Activated CD4-positive, alpha-beta memory T cell treated with anti-CD3 and anti-CD28 coated beads, Interleukin-2, amount 10 ng/mL, durations not matched to agents 7 days and 5 days (primary cell): ENCODE measurements at places on chromosomes 1 and 21.

DNA sequence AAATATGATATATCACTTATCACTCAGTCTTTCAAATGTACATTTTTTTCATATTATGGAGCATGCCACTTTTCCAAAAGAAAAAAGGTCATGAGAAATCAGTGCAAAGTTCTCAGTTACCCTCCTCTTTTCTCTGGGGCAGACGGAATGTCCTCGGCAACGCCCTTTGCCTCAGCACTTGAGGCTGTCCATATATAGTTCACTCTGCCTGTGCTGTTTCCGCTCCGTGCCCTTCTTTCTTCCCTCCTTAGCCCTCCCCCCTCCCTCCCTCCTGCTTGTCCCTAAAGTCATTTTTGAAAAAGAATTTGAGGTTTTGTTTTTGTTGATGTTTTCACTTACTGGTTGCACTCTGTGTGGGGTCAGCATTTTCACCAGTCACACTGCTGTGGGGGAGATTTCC is 5.4 kb downstream of the BARHL2 start:
- no peak overlapping the region for H3K4me3 ChIP-seq
- DNase-seq: no peak
- H3K27me3 ChIP-seq: peaks cover 91% of the 10 kb centered on the region
- peaks cover 11% of the 10 kb centered on the region for H3K36me3 ChIP-seq
- H3K4me1 ChIP-seq: peaks cover 1% of the 10 kb centered on the region

DNA sequence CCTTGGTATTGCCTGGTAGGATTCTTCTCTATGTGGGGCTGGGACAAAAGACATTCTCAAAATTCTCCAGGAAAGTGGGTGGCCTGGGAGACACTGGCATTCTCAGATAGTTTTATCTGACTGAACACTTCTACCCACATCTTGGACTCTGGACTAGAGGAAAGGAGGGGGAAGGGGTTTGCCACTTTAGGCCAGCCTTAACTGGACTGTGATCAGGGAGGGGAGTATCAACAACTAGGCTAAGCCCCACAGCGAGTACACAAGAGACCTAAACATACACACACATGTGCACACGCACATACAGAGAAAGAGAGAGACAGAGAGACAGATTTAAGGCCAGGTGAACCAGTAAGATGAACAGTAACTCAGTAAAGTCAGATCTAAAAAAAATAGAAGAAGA is 1.2 kb upstream of the SEMA6C start:
- peaks cover 11% of the 10 kb centered on the region for H3K4me1 ChIP-seq
- no peak for DNase-seq
- peaks cover 14% of the 10 kb centered on the region for H3K27me3 ChIP-seq
- H3K27ac ChIP-seq: no peak overlapping the region

- no peaks in the 10 kb centered on the region for H3K36me3 ChIP-seq
- H3K27me3 ChIP-seq: peaks cover 2% of the 10 kb centered on the region
- DNase-seq: no peak
- no peak overlapping the region for H3K27ac ChIP-seq
- H3K4me1 ChIP-seq: no peaks in the 10 kb centered on the region
These were observed 27.0 kb downstream of the RAP1GAP start for GRCh38 chr1:21641967-21642739.

DNA sequence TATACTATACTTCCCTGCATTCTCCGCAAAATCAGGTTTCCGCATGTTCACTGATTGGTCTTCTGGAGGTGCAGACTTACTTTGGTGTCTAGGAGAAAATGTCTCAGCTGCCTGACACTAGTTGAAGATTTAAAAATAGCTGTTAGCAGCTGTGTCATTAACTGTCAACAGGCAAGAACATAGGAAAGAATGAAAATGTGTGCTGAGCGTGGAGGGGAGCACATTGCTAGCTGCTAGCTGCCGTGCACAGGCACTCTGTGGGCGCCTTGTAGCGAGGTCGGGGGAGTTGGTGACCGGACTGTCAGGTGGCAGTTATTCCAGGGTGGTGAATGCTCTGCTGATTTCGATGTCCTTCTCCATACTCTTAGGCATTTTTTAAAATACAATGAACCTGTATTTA is 5.2 kb downstream of the FAAH start:
- H3K4me1 ChIP-seq: peaks cover 3% of the 10 kb centered on the region
- H3K4me3 ChIP-seq: no peak overlapping the region
- H3K36me3 ChIP-seq: no peaks in the 10 kb centered on the region
- no peak overlapping the region for H3K27ac ChIP-seq
- peaks cover 18% of the 10 kb centered on the region for H3K27me3 ChIP-seq

- no peak overlapping the region for H3K4me3 ChIP-seq
- H3K27ac ChIP-seq: no peak overlapping the region
- H3K36me3 ChIP-seq: peaks cover 57% of the 10 kb centered on the region
- no peaks in the 10 kb centered on the region for H3K27me3 ChIP-seq
- DNase-seq: no peak
These were observed 30.2 kb upstream of the EXOSC10 start for GRCh38 chr1:11129649-11130390.

GRCh38 chr1:178393370-178393769 is 103.4 kb downstream of the CLEC20A start:
- no peak overlapping the region for H3K27ac ChIP-seq
- no peak overlapping the region for H3K4me3 ChIP-seq
- H3K4me1 ChIP-seq: no peaks in the 10 kb centered on the region
- no peaks in the 10 kb centered on the region for H3K36me3 ChIP-seq

DNA sequence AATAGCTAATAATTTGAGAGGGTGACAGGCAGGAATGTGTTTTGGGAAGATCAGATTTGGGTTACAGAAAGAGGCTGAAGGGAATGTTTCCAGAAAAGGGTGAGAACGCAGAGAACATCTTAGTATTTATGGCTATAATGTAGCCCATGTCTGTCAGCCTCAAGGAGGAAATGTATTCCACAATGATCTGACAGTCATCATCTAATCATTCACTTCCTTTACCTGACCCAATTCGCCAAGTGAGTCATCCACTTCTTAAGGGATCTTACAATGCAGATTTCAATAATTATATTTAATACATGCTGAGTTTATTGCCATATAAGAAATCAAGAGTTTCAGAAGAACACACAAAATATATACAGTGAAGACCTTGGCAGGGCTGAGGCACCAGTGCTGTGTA is 10.8 kb downstream of the TRIM45 start:
- H3K36me3 ChIP-seq: peaks cover 24% of the 10 kb centered on the region
- H3K27me3 ChIP-seq: no peaks in the 10 kb centered on the region
- no peak overlapping the region for H3K4me3 ChIP-seq
- no peak overlapping the region for H3K27ac ChIP-seq
- no peak for DNase-seq

- peaks cover 5% of the 10 kb centered on the region for H3K36me3 ChIP-seq
- H3K4me3 ChIP-seq: no peak overlapping the region
- H3K27me3 ChIP-seq: no peaks in the 10 kb centered on the region
- DNase-seq: no peak
- H3K27ac ChIP-seq: no peak overlapping the region
These were observed 151.8 kb upstream of the B3GALT2 start for GRCh38 chr1:193338194-193338593.

DNA sequence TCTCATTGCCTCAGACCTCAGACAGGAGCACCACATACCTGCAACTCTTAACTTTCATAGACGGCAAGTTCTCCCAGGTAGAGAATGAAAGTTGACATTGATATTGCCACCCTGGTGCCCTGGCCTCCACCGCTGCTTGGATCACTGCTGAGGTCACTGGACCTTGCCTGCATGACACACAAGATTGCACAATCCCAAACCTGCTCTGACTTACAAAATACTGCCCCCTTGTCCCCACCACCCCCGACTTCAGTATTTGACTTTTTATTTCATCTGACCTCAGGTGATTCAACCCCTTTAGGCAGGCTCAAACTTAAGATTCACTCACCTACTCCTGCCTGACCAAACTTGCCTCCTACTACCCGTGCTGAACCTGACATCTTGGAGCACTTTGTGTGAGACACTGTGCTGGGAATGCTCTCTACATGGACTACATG is 43.1 kb upstream of the S1PR1 start:
- no peaks in the 10 kb centered on the region for H3K27me3 ChIP-seq
- peaks cover 11% of the 10 kb centered on the region for H3K36me3 ChIP-seq
- DNase-seq: no peak

- no peaks in the 10 kb centered on the region for H3K27me3 ChIP-seq
- H3K36me3 ChIP-seq: peaks cover 22% of the 10 kb centered on the region
- H3K27ac ChIP-seq: no peak overlapping the region
- no peak for DNase-seq
These were observed 49.2 kb upstream of the EDN2 start for GRCh38 chr1:41533731-41534080.

GRCh38 chr1:40783001-40783905 is at the start of gene KCNQ4:
TSS of gene KCNQ4 (plus strand) at chr1:40783787. CDS start at chr1:40784094, 307 bp downstream.
- H3K27ac ChIP-seq: no peak within 1 kb of the TSS
- H3K27me3 ChIP-seq: peaks cover 37% of the 10 kb centered on the region
